GM13977 (cell line): ENCODE measurements at places on chromosomes 16 and 17.

GRCh38 chr16:86661706-86662105 lies 83.4 kb downstream of the FOXL1 start:
- no peak for DNase-seq

DNA sequence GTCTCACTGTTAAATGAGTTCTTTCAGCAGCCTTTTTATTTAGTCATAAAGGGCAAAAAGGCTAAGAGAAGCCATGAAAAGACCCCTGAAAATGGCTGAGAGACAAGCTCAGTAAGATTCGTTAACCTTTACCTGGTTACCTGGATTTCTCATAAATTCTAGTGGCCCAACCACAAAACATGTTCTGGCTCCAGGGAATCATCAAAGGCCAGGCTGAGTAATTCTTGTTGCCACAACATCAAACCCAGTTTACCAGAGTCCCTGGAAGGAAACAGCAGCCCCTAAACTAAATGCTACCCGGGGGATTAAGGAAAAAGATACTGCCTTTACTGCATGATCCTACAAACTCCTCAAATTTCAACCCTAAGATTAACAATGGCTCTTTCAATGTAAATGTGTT lies 15.8 kb downstream of the CYTH1 start:
- no peak for DNase-seq

DNA sequence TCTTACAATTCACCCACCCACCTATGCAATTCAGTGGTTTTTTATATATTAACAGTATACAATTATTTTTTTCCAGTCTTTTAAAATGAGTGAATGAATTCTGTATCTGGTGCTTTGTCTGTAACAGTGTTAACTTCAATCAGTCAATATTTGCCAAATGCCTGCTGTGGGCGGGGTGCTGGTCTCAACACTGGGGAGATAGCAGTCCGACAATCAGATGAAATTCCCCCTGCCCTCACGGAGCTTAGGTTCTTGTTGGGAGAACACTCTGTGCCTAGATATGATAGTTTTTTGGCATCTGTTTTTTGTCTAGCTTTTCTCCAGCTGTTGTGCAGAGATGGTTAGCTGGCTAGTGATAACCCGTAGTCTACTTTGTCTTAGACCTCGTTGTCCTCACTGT lies 201.1 kb downstream of the SNX29 start:
- DNase-seq = no peak

- DNase-seq = no peak
Observed at GRCh38 chr17:83203073-83203471, 123.7 kb downstream of the METRNL start.

- DNase-seq = no peak
Observed at GRCh38 chr17:33385713-33386112, 92.6 kb upstream of the ASIC2 start.

- no peak for DNase-seq
Observed at GRCh38 chr17:53837131-53837530, 14.4 kb downstream of the KIF2B start.

DNA sequence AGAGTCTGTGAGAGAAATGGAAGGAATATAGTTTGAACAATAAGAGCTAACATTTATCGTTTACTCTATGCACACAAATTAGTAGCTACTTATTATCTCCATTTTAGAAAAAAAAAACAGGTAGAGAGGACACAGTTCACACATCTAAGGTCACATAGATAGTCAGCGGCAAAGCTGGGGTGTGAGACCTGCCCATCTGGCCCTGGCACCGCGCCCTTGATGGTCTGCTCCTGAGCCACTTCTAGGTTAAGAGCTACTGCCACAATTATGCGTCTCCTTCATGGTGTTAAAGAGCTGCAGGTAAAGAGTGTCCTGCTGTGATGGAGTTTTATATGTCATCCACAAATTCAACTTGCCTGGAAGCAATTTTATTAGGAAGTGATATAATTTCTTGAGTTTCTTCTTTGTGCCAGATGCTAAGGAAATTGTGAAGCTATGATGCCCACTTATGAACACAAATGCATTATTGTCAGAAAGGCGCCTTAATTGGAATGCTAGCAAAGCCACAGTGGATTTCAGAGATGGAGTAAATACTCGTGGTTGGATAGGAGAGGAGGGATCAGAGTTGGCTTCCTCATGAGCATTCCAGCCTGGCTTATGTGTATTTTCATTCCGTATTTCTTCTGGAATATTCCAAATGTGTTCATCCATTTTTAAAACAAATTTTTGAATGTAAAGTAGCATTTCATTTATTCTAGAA lies 21.3 kb upstream of the MFSD6L start:
- no peak for DNase-seq

- DNase-seq = no peak
Observed at GRCh38 chr17:51802544-51802943, 356.0 kb downstream of the CA10 start.

GRCh38 chr17:10927712-10928111 lies 89.8 kb upstream of the PIRT start:
- no peak for DNase-seq

DNA sequence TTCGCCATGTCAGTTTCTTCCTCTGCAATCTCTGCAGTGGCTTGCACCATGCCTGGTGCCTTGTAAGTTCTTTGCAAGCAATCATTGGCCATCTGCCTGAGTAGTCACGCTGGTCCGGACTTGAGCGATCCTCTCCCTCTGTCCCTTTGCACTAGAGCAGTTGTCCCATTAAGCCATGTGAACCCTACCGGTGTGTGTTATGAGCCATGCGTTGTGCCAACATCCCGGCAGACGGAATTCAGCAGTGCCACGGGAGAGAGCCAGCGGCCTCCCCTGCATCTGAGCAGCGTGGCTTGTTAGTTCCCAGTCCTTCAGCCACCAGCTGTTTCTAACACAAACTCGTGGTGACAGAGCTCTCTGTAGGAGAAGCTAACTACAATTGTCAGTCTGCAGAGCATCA lies 275.1 kb upstream of the HSBP1 start:
- DNase-seq = no peak

DNA sequence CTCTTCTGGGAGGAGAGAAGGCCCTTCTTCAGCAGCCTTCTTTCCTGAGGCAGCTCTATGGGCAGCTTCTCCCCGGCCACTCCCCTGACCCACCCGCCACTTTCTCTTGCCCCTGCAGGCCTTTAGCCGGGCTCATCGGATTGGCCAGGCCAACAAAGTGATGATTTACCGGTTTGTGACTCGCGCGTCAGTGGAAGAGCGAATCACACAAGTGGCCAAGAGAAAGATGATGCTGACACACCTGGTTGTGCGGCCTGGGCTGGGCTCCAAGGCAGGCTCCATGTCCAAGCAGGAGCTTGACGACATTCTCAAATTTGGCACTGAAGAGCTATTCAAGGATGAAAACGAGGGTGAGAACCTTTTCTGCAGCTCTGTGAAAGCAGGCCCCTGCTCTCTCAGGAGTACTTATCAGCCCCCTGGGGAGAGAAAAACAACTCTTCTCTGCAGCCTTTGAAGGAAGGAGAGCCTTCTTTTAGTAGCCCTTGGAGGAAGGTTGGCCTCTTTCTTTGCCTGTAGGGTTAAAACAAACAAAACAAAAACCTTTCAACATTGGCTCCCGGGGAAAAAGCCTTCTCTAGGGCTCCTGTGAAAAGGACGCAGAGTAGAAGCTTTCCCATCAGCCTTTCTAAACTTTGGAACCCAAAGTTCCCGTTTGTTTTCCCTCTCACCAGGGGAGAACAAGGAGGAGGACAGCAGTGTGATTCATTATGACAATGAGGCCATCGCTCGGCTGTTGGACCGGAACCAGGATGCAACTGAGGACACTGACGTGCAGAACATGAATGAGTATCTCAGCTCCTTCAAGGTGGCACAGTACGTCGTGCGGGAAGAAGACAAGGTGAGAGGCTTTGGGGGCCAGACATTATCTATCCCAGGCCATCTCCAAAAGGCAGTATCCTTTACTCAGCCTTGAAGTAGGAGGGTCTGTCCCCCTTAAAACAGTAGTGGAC lies 12.7 kb downstream of the RNF227 start:
- DNase-seq = no peak

GRCh38 chr17:51745993-51746392 lies 412.5 kb downstream of the CA10 start:
- no peak for DNase-seq

- DNase-seq = no peak
Observed at GRCh38 chr17:76723812-76724211, 2.6 kb downstream of the JMJD6 start.

DNA sequence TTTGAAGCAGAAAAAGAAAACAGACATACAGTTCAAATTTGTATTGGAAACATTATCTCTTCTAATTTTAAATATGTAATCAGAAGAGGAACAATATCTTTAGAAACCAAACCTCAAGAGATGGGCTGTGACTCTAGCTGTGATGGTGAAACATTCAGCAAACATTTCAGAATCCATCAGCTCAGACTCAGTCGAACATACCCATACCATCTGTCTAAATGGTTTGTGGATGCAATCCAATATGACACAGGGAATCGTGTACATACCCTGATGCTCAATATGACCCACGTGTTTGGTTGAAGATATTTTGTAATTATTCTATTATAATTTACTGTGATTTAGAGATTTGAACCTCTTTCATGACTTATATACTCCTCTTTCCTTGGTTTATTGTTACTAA lies 665.2 kb upstream of the CDH8 start:
- DNase-seq = no peak

DNA sequence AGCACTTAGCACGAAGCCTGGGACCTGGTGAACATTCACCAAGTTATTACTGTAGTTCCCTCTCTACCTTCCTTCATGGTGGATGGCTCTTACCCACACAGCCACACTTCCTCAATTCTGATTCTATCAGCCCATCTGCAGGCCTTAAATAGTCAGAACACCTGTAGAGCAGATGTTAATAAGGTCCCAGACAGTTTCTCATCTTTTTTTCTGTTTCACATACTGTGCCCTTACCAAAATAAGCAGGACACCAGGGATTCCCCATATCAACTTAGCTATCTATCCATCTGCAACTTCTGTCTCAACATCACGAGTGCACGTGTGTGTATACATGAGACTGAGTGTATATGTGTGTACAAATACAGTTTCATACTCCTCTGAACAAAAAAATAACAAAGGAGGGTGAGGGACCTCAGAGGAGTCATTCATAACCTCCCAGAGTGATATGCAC lies 2.8 kb downstream of the RECQL5 start:
- peak; percentile 57 for DNase-seq
